OCI-LY7 (cell line): ENCODE measurements at places on chromosomes 2 and 18. TPM values are rescaled to one million over a fixed set of nuclear protein-coding genes. Genes with fewer than 3 reads are reported as not detected.

DNA sequence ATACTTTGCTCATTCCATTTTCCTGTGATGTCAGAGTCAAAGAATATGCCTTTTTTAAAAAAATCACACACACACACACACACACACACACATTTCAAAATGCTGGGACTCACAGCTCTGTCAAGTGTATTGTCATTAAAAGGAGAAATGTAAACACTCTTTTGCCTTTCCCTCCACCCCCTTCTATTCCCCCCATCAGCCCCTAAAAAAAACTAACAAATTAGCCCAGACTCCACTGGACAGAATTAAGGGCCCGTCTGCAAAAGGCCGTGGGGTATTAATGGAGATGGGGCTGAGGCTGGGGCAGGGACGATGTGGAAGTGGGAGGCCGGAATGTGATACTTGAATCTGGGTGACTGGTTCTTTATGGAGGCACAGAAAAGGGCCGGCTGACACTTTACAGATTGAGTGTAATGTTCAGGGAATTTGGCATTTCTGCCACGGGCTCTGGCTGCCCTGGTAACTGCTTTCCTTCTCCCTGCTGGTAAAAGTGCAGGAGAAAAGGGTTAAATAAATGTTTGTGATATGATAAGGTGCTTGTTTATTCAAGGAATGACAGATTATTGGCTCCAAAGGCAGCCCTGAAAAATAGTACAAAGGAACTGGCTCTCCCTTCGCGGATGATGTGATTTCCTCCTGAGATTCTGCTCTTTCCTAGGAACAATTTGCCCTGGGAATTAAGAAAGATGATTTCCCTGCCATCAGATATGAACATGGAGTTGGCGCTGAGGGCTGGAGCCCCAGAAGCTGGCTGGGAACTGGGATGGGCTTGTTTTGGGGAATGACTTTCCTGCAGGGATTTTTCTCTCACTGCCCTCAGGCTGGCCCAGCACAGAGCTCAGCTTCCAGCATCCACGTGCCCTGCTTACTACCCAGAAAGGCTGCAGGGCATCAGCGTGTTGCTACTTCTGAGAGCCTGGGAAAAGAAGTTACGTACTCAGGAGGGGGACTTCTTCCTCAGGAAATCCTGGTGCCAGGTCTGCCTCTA lies 52.8 kb upstream of the CTAGE1 start:
- no peak for DNase-seq

RAB27B gene
- total RNA-seq: not detected in 2 replicates

- DNase-seq: no peak
Observed at GRCh38 chr2:66869076-66869475, 434.2 kb downstream of the MEIS1 start.

DNA sequence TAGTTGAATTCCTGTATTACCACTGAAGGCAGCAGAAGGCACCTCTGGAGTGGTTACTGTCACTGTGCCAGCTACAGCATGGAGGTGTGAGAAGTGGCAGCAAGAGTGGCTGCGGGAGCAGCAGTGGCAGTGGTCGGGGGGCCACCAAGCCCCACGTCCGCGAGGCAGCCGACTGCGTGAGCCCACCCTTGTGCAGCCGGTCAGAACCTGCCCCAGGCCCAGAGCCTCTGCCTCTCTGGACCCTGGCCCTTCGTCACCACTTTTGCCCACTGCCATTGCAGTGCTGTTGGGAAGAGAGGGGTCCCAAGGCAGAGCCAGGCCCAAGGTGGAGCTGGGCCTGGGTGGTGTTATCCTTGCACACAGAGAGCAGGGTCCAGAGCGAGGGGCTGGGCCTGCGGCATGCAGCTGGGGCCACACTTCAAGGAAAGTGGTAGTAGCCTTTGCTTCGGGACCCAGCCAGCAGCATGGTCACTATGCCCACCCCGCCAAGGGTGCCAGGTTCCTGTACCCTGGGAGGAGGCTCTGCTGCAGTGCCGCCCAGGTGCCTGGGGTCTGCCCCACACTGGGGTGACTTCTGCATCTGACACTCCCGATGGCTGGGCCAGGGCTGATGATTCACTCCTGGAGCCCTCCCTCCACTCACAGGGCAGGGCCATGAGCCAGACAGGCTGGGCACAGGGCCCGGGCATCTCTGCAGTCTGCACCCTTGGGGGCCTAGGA lies 450.1 kb upstream of the LRATD1 start:
- no peak for DNase-seq

- DNase-seq: no peak
Observed at GRCh38 chr2:9071032-9071431, 67.5 kb upstream of the MBOAT2 start.

DNA sequence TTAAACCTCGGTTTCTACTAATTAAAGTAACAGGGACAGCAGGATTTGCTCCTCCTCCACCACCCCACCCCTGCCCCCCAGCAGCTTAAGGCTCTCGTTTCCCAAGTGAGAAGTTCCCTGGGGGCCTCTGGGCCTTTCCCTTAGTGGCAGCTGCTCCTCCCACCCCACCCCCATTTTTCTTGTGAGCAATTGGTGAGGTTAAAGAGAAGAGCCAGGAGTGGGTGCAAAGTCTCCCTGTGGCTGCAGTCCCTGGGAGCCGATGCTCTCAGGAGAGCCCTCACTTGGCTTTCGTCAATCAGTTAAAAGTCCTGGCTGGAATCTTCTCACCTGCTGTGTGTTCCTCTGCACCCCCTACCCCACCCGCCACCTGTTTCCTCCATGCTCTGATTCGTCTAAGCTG lies 48.7 kb upstream of the AGAP1 start:
- DNase-seq: no peak

PUM2 gene
- 116 and 122 TPM in 2 replicates for total RNA-seq

DNA sequence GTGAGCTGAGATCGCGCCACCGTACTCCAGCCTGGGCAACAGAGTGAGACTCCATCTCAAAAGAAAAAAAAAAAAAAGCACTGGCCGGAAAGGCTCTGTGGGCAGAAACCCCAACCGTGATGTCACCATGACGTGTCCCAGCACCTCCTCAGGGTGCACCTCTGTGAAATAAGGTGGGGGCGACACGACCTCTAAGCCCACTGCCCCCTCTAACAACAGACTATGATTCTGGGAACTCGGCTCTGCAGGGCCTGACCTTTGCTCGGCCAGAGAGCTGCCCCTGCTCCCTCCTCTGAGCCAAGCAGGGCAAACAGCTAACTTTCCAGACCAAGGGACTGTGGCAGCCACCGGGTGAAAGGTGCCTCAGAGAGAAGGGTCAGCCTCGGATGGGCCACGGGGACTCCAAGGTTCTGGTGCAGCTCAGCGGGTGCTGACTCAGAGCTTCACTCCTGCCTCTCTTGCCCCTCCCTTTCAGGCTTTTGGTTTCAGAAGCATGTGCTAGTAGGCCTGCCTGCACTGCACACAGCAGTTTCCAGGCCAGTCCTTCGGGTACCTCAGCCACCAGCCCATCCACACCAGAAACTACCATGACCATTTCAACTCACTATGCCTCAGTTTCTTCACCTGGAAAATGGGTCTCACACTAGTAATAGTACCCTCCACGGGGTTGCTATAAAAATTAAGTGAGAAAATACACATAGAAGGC lies 8.0 kb downstream of the TMBIM1 start:
- no peak for DNase-seq

MARCHF4 gene
- not detected in 2 replicates for total RNA-seq

- DNase-seq: no peak
Observed at GRCh38 chr2:190607014-190607597, 41.8 kb upstream of the NAB1 start.

TTL gene
- total RNA-seq: 45.1 and 48.7 TPM in 2 replicates

TSGA10 gene
- total RNA-seq: 10.8 and 14.1 TPM in 2 replicates

DNA sequence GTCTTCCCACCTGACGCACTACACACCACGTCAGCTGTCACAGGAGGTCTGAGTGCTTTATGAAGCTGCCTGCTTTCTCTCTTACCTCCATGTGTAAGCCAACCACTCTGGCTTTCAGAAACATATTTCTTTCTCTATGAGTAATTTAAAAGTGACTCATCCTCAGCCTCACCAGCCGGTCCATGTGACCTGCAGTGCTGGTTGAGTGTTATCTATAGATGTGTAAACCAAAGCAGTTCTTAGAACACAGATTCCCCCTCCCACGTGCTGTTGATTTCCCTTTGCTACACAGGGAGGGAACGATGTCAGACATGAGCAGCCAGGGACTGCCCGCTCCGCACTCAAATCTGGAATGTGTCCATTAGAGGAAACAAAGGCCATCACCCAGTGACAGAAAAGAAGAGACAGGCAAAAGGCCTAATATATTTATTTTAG lies 157.8 kb downstream of the BCL2 start:
- DNase-seq: no peak
